GM04504 (cell line): ENCODE measurements at places on chromosomes 1 and 21.

DNA sequence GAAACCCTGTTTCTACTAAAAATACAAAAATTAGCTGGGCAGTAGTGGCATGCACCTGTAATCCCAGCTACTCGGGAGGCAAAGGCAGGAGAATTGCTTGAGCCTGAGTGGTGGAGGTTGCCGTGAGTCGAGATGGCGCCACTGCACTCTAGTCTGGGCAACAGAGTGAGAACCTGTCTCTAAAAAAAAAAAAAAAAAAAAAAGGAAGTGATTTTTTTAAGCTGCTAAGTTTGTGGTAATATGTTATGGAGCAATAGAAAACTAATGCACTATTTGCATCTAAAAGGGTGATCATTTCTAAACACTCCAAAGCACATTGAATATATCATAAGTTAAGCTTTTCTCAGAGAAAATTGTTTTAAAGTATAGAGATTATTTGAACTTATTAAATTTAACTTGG is 244.8 kb upstream of the SPAG17 start:
- DNase-seq, result no peak

DNA sequence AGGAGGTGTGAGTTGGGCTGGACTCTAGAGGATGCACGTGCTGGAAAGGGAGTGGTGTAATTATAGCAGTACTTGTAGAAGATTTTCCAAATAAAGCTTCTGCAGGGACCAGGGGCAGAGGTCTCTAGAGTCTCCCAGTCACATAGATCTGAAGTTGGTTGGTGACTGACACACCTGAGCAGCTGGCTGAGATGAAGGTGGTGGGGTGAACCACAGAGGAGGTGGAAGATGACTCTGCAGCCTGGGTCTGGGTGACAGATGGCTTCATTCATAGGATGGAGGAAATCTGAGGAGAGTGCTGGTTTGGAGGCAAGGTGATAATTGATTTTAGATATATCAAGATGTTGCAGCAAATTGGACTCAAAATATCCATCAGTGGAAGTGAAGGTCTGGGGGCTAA is 178.9 kb upstream of the IVNS1ABP start:
- DNase-seq, result no peak

DNA sequence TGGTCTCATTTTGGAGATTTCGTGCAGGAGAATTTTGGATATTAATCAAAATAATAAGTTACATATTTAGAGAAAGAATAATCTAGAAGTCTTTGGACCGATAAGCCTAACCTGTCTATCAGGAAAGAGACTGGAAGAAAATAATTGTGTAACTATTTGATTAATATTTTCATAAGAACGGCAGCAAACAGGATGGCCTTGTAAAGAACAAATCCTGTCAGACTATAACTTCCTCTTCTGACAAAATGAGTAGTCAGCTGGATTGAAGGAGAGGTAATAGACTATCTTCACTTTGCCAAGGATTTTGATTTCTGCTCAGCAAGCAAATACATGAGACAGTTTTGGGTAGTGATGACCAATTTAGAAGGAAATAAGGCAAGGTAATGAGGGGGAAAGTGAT is 12.7 kb upstream of the RYR2 start:
- no peak for DNase-seq

DNA sequence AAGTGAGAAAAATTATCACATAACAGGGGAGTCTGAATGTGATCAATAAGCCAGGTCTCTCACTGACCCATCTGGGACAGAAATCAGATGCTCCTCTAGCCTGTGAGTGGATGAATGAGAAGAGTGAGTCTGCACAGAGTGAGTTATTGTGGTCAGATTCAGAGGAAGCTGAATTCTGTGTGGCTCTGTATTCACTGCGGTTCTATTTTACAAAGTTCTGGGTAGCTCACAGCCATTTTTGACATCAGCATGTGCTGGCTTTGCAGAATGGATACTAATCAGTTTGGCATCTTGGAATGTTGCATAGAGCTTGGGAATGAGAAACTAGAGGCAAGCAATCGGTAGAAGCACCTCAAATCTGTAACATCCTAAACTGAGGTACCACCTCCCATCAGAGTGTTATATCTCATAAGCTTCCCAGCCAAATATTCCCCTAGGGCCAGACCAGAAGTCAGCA is 3.8 kb downstream of the COLGALT2 start:
- DNase-seq, result peak; percentile 18

DNA sequence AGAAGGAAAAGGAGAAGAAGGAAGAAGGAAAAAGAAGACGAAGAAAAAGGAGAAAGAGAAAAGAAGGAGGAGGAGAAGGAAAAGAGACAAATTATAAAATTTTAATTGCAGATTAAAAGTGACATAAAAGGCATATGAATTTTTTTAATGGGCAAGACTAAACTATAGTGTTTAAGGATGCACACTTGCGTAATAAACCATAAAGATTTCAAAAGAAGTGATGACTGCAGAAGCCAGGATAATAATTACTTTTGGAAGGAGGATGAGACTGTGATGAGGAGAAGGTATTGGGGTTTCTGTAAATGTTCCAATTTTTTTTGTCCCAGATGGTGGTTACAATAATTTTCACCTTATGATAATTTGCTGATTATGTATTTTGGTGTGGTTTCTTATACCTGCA is 243.1 kb upstream of the PKN2 start:
- no peak for DNase-seq

- DNase-seq, result no peak
Measured at GRCh38 chr1:1310476-1311053, 2.2 kb downstream of the PUSL1 start.

GRCh38 chr21:46480466-46480865 is 21.8 kb downstream of the DIP2A start:
- DNase-seq, result no peak

GRCh38 chr1:12475530-12475934 is 142.5 kb downstream of the DHRS3 start:
- no peak for DNase-seq

DNA sequence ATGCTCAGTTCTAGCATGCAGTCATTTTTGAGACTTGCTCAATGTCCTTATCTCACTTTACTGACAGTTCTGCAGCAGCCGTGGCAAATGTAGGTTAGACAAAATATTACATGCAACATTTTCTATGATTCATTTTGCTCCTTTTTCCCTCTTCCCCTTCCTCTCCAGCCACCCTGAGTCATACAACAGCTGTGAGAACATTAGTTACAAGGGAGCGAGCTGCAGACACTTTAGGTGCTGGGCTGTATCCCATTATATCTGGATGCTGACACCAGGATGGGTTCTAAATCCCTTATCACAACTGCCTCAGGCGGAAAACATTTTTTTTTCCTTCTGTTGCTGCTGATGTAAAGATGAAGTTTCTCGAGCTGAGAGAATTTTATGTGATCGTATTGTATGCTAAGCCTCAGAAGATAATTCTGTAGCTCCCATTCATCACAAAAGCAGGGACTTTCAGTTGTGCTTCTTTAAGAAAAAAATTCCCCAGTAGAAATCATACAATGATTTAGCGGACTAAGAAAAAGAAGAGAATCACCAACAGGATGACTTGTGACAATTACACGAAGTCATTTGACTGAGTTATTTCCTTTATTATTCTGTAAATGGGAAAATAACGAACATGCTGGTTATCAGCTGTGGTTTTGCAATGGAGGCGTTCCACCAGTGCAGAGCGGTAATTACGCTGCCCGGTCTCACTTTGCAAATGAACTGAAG is 345.0 kb downstream of the DISC1 start:
- peak; percentile 22 for DNase-seq

DNA sequence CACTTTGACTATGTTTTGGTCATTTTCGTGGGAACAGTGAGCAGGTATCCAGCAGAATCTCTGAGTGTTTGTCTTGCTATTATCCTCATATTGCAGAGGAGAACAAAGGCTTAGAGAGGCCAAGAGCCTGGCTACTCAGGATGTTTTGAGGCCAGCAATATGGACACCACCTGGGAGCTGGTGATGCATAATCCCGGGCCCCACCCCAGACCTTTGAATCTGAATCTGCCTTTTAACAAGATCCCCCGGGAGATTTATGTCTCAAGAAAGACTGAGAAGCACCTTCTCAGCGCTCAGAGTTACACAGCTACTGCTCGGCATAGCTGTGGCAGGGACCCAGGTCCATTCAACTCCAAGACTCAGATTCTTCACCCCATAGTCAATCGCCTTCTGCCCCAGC is 72.8 kb downstream of the PTPRU start:
- DNase-seq, result no peak
